GF-D8 (cell line): ENCODE measurements at places on chromosomes 7 and 10.

- no peak for DNase-seq
These were observed 60.8 kb upstream of the PLPP4 start for GRCh38 chr10:120396228-120396627.

- no peak for DNase-seq
These were observed 26.4 kb upstream of the GPR37 start for GRCh38 chr7:124792002-124792401.

DNA sequence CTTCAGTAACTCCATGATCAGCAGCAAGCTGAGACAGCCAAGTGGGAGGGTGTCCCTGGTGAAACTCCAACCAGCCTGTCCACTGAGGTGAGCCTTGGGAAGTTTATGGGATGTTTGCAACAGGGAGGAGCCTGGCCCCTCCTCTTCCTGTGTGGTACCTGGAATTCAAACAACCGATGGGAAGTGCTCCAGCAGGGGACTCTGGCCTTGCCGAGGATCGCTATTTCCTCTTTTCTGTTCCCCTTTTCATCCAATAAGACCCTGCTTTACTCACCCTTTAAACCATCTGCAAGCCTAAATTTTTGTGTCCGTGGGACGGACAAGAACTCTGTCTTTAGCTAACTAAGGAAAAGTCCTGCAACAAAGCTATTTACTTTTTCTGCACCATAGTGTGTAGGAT is 491.1 kb upstream of the ZMIZ1 start:
- DNase-seq, result no peak

GRCh38 chr10:3510741-3511140 is 274.3 kb downstream of the KLF6 start:
- DNase-seq, result no peak

- no peak for DNase-seq
These were observed 162.8 kb upstream of the SEMA3C start for GRCh38 chr7:81081616-81082015.

DNA sequence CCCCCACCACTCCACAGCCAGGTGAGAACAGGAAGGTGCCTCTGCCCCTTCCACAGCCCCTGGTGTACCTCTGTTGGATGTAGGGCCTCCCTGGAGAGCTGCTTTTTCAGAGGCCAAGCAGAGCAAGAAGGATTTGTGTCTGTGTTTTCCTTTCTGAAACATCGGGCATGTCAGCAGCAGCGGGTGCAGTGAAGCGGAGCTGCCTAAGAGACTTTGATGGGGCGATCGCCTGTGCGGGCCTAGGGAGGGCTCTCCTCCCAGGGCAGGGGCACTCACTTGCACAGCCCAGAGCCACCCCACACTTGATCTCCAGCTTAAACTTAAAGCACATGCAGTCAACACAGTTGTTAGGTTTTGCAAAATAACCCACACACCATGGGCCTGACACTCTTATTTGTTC is 324.7 kb downstream of the ACTR3B start:
- DNase-seq, result no peak

- DNase-seq, result no peak
These were observed 1.5 kb downstream of the MAFK start for GRCh38 chr7:1531979-1532455.

DNA sequence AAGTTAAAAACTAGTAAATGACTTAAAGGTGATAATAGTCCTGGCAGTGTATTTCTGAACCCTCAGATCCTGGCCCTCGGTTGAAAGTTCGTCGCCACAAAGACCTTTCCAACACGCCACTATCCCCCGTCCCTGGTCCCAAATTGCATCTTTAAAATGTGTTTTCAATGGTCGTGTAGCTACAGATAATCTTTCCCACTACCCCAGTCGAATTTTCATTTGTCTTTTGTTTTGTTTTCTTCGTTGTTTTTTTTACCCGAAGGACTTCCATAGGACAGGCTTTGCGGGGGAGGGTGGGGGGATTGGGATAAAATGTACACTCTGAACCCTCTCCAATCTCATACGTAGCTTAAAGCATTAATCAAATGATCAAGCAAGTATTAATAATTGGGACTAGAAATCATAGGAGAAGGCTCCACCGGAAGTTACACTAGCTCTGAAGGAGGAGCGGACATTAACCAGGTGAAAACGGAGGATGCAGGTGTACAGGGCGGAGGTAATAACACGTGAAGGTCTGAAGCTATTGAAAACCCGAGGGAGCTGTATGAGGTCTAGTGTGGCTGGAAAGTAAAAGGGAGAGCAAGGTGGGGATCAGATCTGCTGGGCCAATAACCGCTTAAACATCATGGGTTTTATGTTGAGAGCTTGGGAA is 32.8 kb upstream of the PHF14 start:
- no peak for DNase-seq
